Posterior vena cava (tissue), 2 donors: ENCODE measurements at places on chromosomes 1 and 21. TPM values are rescaled to one million over a fixed set of nuclear protein-coding genes. Genes with fewer than 3 reads are reported as not detected.

The TCHHL1 gene
- total RNA-seq = not detected

- no peak for DNase-seq
These were observed 2.8 kb upstream of the NRAS start for GRCh38 chr1:114719424-114719787.

GRCh38 chr1:12141163-12141850, 25.5 kb upstream of the TNFRSF1B start:
- DNase-seq = no peak

The SPRR4 gene
- not detected for total RNA-seq

DNA sequence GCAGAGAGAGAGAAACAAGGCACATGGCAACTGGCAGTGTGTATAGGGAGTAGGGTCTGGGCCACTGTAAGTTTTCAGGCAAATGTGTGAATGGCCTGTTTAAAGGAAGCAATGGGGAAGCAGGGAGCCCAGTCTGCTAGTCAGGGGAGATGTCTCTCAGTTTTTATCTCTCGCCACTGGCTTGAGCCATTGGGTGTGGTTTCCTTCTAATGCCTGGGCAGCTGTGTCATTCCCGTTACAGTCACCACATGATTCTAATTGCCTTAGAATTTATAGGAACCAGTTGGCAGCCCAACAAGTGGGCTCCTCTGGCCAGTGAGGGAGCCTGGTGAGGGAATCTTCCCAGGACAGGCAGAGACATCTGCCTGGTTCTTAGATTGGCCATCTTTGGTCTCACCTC, 182.4 kb downstream of the DISC1 start:
- no peak for DNase-seq

The OVAAL gene
- total RNA-seq = not detected
